ENCODE measurements at places on chromosomes 7 and 10.

DNA sequence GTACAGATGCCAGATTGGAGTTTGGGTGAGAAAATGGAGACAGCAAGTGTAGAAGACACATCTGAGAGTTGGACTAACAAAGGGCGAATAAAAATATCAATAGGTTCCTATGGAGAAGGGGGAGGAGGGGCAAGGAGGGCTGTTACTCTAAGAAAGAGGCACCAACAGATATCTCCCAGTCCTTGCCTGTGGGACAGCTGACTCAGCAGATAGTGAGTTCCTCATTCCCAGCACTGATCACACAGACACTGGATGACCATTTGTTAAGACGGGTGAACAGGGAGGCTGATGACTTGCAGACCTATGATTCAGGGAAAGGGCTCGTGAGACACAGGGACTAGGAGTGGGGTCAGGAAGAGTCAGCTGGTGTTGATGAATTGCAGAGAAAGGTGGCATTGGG is 5.7 kb upstream of the PRR15 start:
- no peak for DNase-seq

DNA sequence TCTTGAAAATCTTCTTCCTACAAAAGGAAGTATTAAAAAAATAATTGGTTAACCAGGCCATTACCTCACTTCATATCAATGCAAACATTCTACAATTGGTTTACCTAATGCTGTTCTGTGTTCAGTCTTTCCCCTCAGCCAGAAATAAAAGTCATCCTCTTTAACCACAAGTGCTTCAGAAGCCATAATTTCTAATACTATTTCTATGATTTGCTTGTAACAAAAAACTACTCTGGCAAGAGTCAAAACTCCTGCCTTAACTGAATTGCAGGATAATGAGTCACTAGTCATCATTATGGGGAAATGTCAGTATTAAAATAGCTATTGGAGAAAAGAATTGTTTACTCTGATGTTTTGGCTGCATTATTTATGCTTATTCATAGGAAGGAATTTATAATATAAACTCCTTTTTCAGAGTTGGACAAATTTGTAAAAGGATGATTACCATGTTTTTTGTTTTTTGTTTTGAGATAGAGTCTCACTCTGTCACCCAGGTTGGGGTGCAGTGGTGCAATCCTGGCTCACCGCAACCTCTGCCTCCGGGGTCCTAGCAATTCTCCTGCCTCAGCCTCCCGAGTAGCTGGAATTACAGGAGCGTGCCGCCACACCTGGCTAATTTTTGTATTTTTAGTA is 55.5 kb upstream of the ODAD2 start:
- DNase-seq: no peak

GRCh38 chr7:4574851-4575250 is 107.2 kb upstream of the FOXK1 start:
- no peak for DNase-seq

GRCh38 chr10:8705415-8705814 is 650.9 kb downstream of the GATA3 start:
- DNase-seq: no peak

DNA sequence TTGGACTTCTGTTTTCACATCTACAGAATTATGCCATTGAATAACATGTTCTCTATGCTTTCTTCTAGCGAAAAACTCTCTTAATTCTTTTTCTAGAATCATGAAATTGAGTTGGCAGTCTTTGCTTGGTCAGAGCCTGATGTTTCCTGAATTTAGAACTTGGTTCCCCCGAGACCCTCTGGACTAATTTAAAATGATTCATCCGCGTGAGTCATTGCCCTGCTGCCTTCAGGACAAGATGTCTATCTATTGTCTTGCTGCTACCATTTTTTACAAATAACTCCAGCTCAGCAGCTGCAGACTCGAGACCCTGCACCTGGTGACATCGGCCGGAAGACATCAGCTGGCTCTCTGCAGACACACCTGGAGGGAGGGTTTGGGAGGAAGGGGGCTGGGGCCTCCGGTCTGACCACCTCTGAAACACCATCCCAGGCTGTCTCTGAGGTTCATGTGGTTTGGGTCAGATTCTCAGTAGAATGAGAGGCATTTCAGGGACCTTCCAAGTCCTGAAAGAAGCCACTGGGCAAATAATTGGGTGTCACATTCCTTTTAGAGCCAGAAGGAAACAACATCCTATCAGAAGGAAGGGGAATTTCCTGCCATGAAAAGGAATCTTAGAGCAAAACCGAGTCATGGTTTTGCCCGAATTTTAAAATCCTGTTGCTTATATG is 20.9 kb upstream of the KLF6 start:
- DNase-seq: peak; percentile 75

DNA sequence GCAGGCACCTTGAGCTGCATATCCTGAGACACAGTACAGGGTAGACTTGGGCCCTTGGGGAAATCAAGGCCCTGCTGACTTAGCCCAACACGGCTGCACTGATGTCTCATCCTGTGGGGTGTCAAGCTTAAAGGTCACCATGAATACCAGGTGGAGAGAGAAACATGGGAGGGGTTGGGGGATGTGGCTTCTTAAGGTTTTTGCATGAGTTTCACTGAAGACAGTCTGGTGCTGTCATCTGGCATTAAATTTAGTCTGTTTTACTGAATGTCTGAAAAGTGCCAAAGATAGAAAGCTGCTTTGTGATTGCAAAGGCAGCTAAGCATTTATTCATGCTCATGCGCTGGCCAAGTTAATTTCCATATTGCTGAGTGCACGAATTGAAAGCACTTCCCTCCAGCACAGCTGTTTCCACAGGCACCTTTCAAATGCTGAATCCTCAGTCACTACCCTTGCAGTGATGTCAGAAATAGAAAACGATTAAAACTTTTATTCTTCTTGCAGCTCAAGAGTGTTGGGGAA is 102.1 kb downstream of the OSBPL3 start:
- peak; percentile 32 for DNase-seq

- no peak for DNase-seq
These were observed 12.5 kb downstream of the RNF32 start for GRCh38 chr7:156652886-156653568.

DNA sequence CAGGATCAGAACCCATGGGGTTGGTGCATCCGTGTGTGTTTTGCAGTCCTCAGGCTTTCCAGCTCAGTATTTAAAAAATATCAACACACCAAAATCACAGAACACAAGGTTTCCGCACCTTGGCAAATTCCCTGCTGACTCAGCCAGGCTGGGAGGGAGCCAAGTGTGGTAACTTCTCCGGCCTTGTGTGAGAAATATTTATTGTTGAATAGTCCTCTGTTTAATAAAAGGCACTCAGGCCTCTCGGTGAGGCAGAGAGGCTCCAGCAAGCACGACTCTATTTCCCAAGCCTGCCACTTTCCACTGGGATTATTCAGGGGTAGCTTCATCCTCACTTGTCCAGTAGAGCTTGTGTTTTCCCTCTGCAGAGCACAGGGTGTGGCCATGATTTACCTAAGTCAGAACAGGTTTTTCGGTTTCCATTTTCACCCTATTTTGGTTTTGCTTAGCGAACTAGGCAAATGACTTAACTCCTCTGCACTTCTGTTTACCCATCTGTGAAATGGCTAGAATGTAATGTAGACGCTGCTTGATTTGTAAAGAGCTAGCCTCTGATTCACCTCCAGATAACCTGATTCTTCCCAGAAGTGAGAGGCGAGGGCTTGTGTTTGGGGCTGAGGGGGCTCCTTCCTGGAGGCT is 13.0 kb upstream of the CHST15 start:
- no peak for DNase-seq

DNA sequence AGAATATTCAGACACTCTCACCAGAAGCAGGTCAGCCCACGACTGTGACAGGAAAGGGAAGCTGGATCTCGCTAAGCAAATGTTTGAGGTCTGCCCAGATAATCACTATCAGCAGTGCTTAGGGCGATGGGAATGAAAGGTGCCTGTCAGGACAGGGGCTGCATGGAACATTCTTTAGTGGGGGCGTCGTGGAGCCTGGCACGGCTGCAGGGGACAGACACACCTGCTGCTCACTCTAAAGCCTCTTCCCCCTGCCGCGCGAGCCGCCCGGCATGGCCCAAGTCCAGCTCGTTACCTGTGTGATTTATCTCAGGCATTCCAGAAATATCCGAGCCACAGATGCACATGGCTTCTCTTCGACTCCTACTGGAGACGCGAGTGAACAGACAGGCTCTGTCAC is 235.5 kb downstream of the GLRX3 start:
- no peak for DNase-seq

- no peak for DNase-seq
These were observed 54.1 kb upstream of the PPIF start for GRCh38 chr10:79292891-79293746.

GRCh38 chr10:8049865-8050555 is 4.5 kb upstream of the GATA3 start:
- DNase-seq: peak; percentile 73

GRCh38 chr10:71964743-71965515 is 734 bp downstream of the CHST3 start:
- no peak for DNase-seq

GRCh38 chr7:107631588-107632491 is 28.8 kb upstream of the SLC26A4 start:
- no peak for DNase-seq

DNA sequence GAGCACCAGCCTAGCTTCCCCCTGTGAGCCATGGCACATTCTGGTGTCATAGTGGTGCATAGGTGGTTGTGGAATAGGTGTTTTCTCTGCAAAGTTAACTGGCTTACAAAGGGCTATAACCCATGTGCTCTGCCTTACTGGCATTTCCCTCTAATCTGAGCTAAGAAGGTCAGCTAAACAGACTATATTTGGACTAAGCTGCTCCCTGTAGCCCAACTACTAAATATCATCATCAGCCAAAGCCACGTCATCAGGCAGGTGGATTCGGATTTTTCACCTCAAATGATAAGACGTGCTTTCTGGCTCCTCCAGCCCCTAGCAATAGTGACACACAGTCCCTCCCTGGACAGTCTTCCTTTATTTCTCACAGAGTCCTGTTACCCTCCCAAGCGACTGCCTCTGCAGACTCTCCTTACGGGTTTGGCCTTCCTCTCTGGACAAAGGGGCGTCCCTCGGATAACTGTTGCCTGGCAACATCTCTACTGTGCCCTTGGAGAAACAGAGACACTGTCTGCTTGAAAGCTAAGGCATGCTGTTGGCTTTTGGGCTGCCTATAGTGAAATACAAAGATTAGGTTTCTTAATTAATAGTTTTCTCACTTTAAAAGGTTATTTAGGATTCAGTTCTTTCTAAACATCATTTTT is 9.1 kb downstream of the SLC13A4 start:
- DNase-seq: no peak

DNA sequence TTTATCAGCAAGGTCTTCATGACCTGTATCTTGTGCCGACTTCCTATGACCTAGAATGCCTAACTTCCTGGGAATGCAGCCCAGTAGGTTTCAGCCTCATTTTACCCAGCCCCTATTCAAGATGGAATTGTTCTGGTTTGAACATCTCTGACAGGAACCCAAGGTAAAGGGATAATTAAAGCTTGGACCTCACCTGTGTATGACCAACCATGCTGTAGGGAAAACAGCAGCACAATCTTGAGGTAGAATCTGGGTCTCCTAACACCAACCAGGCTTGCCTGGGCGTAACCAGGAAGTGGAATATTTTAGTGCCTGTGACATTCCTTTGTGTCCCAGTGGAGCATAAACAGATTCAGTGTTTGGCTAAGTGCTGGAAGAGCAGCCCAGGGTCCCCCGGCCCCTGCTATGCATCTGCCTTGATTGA is 94.1 kb downstream of the PFKFB3 start:
- DNase-seq: no peak

- no peak for DNase-seq
These were observed 102.5 kb downstream of the CDK14 start for GRCh38 chr7:90698616-90699015.

Measured in lower leg skin (tissue), 4 donors.